ENCODE measurements at places on chromosomes 3 and 15.

GRCh38 chr3:18779704-18780103 is 354.6 kb upstream of the SATB1 start:
- no peak for DNase-seq
- no peak overlapping the region for H3K27ac ChIP-seq
- no peak overlapping the region for H3K4me3 ChIP-seq
- no peaks in the 10 kb centered on the region for H3K27me3 ChIP-seq

- peak overlapping the region; percentile 65 for H3K27ac ChIP-seq
- H3K4me3 ChIP-seq, result no peak overlapping the region
- H3K27me3 ChIP-seq, result no peaks in the 10 kb centered on the region
- H3K36me3 ChIP-seq, result peaks cover 2% of the 10 kb centered on the region
These were observed 521.2 kb downstream of the FOXP1 start for GRCh38 chr3:71062037-71062932.

DNA sequence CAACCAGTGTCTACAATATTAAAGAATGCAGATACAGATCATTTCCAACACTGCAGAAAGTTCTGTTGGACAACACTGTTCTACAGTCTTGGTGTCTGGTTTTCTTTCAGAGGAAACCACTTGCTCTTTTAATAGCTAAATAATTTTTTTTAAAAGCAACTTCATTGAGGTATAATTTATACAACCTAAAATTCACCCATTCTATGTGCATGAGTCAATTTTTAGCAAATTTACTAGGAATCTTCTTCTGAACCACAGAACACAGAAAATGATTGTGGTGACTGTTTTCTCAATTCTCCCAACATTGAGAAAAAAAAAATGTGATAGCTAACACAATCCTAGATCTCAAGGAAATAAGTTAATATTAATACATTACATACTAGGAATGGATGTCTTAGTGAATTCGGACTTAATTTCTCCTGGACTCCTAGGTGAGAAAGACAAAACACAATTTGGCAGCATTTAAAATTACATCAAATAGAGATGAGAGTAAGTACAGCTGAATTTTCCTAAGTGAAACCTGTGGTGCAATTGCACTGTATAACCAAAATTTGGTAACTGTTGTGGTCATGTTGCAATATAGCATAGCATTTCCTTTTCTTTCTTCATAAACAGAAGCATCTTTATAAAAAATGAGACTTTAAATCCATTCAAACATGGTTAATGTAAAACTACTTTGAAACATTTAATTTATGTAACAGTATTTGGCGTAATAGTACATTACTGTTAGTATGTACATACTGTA is 15.3 kb upstream of the PLCL2 start:
- DNase-seq, result no peak
- no peaks in the 10 kb centered on the region for H3K36me3 ChIP-seq
- no peaks in the 10 kb centered on the region for H3K4me1 ChIP-seq
- H3K27ac ChIP-seq, result no peak overlapping the region
- H3K4me3 ChIP-seq, result no peak overlapping the region

DNA sequence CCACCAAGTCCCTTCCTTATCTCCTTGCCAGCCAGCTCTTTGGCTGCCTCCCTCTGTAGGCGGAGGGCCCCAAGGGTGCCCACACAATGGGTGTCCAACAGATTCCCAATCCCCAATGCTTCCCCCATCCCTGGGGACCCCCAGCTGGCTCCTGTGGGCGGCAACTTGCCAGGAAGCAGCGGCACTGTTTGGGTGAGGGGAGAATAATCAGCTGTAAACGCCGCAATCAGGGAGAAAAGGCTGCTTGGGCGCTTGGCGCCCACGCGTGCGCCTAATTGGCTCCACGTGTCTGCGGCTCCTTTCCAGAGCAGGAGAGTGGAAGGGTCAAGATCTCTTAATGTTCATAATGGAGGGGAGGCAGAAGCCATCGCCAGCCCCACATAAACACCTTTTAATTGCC is 67.9 kb upstream of the TMEM115 start:
- H3K36me3 ChIP-seq, result no peaks in the 10 kb centered on the region
- DNase-seq, result no peak
- H3K4me1 ChIP-seq, result peaks cover 3% of the 10 kb centered on the region
- no peak overlapping the region for H3K4me3 ChIP-seq
- H3K27ac ChIP-seq, result no peak overlapping the region

- no peaks in the 10 kb centered on the region for H3K4me1 ChIP-seq
These were observed 279.7 kb downstream of the ZIC1 start for GRCh38 chr3:147688868-147689267.

DNA sequence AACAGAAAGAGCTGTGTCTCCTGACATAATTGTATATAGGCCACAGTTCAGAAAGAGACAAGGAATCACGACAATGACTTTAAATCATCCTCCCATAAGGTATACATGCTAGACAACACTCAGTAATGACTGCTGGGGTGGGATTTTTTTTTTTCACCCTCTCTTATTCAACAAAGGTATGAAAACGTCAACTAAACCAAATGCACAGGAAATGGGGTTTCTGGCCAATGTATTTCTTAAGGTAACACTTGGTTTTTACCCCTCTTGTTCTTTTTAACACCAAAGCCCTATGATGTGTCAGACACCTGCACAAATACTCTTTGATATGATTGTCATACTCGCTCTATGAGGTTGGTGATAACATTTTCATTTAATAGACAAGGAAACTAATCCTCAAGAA is 78.3 kb downstream of the MCF2L2 start:
- no peaks in the 10 kb centered on the region for H3K36me3 ChIP-seq
- no peak overlapping the region for H3K4me3 ChIP-seq
- peaks cover 12% of the 10 kb centered on the region for H3K27me3 ChIP-seq
- no peak overlapping the region for H3K27ac ChIP-seq
- DNase-seq, result no peak
- no peaks in the 10 kb centered on the region for H3K4me1 ChIP-seq

DNA sequence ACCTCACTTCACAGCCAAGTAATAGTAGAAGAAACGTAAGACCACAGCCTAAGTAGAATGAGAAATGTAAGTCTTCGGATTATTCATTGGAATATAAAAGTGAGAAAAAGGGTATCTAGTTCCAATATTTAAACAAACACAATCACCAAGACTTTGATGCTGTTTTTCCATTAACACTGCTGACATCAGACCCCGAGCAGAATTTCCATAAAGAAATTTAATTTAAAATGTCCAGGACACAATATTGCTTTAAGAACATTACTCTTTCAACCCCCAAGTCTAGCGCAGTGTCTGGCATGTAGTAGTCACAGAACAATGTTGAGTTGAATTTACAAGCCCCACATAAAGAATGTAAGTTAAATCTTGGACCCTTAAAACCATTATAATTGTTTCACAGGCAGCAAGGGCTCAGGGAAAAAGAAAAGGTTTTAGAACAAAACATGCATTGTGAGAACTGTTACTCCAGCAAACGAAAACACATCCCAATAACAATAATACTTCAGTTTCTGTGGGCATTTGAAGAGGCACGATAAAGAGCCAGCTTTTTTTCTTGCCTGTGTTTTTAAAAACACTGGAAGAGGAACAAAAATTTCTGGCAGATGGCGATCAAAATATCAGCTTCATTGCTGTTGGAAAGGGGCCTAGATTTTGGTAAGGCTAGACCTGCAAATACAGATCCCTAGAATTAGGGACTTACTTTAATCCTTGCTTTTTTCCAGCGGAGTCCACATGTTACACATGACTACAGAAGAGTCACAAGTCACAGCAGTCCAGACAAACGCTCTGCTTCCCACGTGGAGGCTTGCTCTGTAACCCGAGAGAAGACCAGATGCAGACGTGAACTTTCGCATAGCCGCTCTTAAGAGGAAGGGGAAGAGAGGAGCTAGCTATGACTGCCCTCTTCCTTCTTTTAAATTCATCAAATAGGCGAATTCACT is 77.9 kb upstream of the IGSF10 start:
- H3K27ac ChIP-seq, result no peak overlapping the region
- H3K36me3 ChIP-seq, result no peaks in the 10 kb centered on the region
- H3K27me3 ChIP-seq, result no peaks in the 10 kb centered on the region
- no peak for DNase-seq

GRCh38 chr15:59400103-59400813 is 27.6 kb upstream of the MYO1E start:
- peak overlapping the region; percentile 86 for H3K27ac ChIP-seq
- H3K36me3 ChIP-seq, result peaks cover 4% of the 10 kb centered on the region
- no peaks in the 10 kb centered on the region for H3K27me3 ChIP-seq

DNA sequence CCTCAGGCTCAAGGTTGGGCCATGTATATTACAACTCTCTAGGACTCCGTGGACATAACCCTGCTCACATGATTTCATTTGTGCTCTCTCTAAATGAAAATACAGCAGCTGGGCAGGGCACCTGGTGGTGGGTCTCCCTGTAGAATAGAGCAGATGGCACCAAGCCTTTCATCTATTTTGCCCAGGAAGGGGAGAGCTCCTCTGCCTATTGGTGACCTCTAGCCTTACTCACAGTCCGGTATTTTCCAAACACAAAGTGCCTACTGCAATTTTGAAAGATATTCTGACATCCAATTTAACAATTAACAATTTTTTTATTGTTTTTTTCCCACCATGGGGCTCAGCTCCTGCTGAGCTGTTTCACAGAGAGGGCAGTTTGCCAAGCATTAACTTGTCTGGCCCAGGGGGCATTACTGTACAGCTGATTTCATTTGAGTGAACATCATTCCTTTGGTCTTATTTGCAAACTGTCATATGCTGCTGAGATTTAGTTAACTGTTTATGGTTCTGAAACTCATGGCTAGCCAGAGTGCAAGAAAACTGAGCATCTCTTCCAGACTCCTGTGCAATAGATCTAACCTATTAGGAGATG is 474.0 kb downstream of the EPHB1 start:
- no peak for DNase-seq
- H3K27me3 ChIP-seq, result no peaks in the 10 kb centered on the region
- no peaks in the 10 kb centered on the region for H3K4me1 ChIP-seq
- H3K4me3 ChIP-seq, result no peak overlapping the region
- H3K36me3 ChIP-seq, result no peaks in the 10 kb centered on the region
- no peak overlapping the region for H3K27ac ChIP-seq

GRCh38 chr3:37174532-37175126 is at the start of gene LRRFIP2:
Gene LRRFIP2, minus strand, starts transcription at chr3:37174582. Its CDS starts 25,599 bp downstream, at chr3:37148983.
- DNase-seq, result no peak
- H3K27ac ChIP-seq, result peak within 1 kb of the TSS; percentile 78
- H3K4me1 ChIP-seq, result peaks cover 26% of the 10 kb centered on the region
- no peaks in the 10 kb centered on the region for H3K27me3 ChIP-seq
- H3K36me3 ChIP-seq, result peaks cover 14% of the 10 kb centered on the region
- H3K4me3 ChIP-seq, result peak within 1 kb of the TSS; percentile 98

- peaks cover 7% of the 10 kb centered on the region for H3K36me3 ChIP-seq
- DNase-seq, result no peak
- no peak overlapping the region for H3K4me3 ChIP-seq
- no peaks in the 10 kb centered on the region for H3K27me3 ChIP-seq
- H3K27ac ChIP-seq, result no peak overlapping the region
These were observed 114.3 kb downstream of the CORO2B start for GRCh38 chr15:68693071-68693470.

GRCh38 chr15:35522061-35522460 is 23.9 kb downstream of the DPH6 start:
- H3K36me3 ChIP-seq, result peaks cover 4% of the 10 kb centered on the region
- H3K27ac ChIP-seq, result no peak overlapping the region
- no peak overlapping the region for H3K4me3 ChIP-seq

DNA sequence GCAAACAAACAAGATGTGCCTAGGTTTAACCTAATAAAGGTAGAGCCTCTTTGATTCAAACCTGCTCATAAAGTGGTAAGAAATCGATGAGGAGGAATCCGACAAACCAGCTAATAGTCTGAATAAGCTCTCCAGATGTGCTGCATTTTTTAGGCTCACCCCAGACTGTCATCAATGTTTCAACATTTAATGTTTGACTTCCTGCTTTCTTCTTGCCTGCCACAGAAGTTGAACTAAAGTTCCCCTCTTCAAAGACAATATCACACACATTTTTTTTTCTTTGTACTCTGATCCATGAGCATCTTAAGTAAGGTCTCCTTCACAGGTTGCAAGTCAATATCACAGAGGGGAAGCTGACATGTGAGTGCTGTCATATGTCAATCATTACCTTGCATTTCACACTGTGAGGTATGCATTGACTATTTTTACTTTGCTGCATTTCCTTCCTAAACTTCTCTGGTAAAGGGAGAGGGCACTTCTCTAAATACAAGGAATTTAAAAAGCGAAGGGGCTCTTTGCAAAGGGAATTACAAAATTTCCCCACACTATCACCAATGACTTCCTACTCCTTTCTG is 172.3 kb upstream of the MCTP2 start:
- H3K27me3 ChIP-seq, result peaks cover 9% of the 10 kb centered on the region
- H3K36me3 ChIP-seq, result no peaks in the 10 kb centered on the region
- no peak overlapping the region for H3K4me3 ChIP-seq
- no peaks in the 10 kb centered on the region for H3K4me1 ChIP-seq

- H3K36me3 ChIP-seq, result peaks cover 26% of the 10 kb centered on the region
- no peaks in the 10 kb centered on the region for H3K4me1 ChIP-seq
- H3K27me3 ChIP-seq, result no peaks in the 10 kb centered on the region
- no peak overlapping the region for H3K4me3 ChIP-seq
These were observed 43.8 kb downstream of the DCP1A start for GRCh38 chr3:53303549-53303948.

- no peak overlapping the region for H3K27ac ChIP-seq
- no peaks in the 10 kb centered on the region for H3K36me3 ChIP-seq
- peaks cover 22% of the 10 kb centered on the region for H3K27me3 ChIP-seq
- DNase-seq, result no peak
- peaks cover 4% of the 10 kb centered on the region for H3K4me1 ChIP-seq
- H3K4me3 ChIP-seq, result no peak overlapping the region
These were observed 18.1 kb upstream of the ABHD17C start for GRCh38 chr15:80677041-80677440.

GRCh38 chr15:99485153-99485961 is 80.4 kb upstream of the MEF2A start:
- H3K27me3 ChIP-seq, result peaks cover 4% of the 10 kb centered on the region
- peak overlapping the region; percentile 86 for H3K27ac ChIP-seq
- H3K4me3 ChIP-seq, result peak overlapping the region; percentile 77
- DNase-seq, result no peak
- peaks cover 27% of the 10 kb centered on the region for H3K4me1 ChIP-seq

DNA sequence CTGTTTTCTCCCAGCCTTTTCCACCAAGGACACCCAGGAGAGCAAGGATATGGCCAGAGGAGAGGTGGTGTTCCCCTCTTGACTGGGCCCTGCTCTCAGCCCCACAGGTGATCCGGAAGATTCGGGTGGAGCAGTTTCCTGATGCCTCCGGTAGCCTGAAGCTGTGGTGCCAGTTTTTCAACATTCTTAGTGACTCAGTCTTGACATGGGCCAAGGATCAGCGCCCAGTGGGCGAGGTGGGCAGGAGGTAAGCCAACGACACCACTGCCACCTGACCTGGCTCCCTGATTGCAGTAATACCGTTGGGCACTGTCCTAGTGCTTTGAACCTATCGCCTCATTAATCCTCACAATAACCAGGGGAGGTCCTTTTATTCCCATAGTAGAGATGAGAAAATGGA is 25.3 kb upstream of the SLC28A1 start:
- H3K27ac ChIP-seq, result no peak overlapping the region
- no peak overlapping the region for H3K4me3 ChIP-seq
- no peaks in the 10 kb centered on the region for H3K4me1 ChIP-seq
- H3K27me3 ChIP-seq, result no peaks in the 10 kb centered on the region
- no peaks in the 10 kb centered on the region for H3K36me3 ChIP-seq
- DNase-seq, result no peak

- H3K36me3 ChIP-seq, result peaks cover 4% of the 10 kb centered on the region
- peak overlapping the region; percentile 92 for H3K27ac ChIP-seq
- peak overlapping the region; percentile 64 for H3K4me3 ChIP-seq
- H3K4me1 ChIP-seq, result peaks cover 55% of the 10 kb centered on the region
- peak; percentile 33 for DNase-seq
- H3K27me3 ChIP-seq, result no peaks in the 10 kb centered on the region
These were observed 130.2 kb downstream of the CHSY1 start for GRCh38 chr15:101121511-101122090.

- H3K27me3 ChIP-seq, result peaks cover 16% of the 10 kb centered on the region
- H3K36me3 ChIP-seq, result no peaks in the 10 kb centered on the region
- H3K4me1 ChIP-seq, result no peaks in the 10 kb centered on the region
- DNase-seq, result no peak
These were observed 39.7 kb upstream of the TM4SF1 start for GRCh38 chr3:149417174-149417573.

All from stimulated activated naive B cell treated with anti-CD40 and anti-IgM and Interleukin-4, amounts not matched to agents 10 μg/mL and 1 μg/mL and 100 μg/mL, for 72 hours (primary cell).